Hematopoietic multipotent progenitor cell (in vitro differentiated cells): ENCODE measurements at places on chromosomes 1 and 21. TPM values are rescaled to one million over a fixed set of nuclear protein-coding genes. Genes with fewer than 3 reads are reported as not detected.

PLEKHO1 gene
- 60.1 TPM for total RNA-seq

CSF1 gene
- total RNA-seq = 23.2 TPM

GRCh38 chr1:12469493-12469892 lies 148.5 kb downstream of the DHRS3 start:
- DNase-seq = no peak

DNA sequence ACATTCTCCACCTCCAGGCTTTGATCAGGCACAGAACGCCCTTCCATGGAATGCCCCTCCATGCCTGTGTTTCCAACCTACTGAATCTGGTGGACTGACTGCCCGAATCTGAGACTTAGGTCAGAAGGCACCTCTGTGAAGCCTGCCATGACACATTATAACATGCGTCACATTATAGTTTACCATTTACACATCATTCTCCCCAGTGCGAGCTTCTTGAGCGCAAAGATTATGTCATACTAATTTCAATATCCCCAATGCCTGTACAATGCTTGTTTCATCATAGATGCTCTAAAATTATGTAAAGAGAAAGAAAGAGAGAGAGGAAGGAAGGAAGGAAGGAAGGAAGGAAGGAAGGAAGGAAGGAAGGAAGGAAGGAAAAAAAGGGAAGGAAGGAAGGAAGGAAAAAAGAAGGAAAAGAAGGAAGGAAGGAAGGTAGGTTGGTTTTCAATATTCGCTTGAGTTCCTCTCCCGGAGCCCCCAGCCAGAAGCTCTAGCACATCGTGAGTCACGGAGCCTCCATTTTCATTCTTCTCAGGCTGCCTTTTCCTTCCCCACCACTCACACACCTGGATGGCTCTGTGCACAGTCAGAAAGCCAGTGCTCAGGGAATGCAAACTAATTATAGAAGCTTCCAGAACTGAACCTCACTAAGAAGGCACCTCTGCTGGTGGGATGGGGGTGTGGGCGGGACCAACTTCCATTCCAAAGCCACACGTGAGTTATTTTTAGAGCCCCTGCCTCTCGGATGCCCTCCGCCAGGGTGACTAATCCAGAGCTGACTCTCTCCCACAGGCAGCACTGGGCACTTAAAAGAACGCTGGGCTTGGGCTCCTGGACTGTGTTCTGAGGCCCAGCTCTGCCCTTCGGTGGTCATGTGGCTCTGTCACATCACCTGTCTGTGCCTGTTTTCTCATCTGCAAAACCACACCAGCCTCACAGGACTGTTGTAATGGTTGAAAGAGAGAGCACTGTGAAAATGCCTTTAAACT lies 27.4 kb downstream of the LAMB3 start:
- DNase-seq = no peak

OR2L2 gene
- 3.0 TPM for total RNA-seq

- DNase-seq = no peak
Observed at GRCh38 chr1:222995236-222995580, 147.8 kb downstream of the TLR5 start.

DNA sequence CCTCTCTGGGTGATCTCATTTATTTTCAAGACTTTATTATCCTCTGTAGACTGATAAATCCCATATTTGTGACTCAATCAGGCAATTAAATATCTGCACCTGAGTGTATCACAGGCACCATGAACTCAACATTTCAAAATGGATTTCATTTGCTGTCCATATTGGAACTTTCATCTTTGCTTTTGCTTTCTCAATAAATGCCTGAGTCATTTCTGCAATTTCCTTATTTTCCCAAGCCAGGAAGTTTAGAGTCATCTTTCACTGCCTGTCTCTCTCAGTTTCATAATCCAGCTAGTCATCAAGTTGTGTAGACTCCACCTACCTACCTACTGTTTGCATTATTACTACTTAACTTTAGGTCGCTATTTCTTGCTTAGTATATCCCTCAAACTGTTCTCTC lies 540.9 kb downstream of the LMO4 start:
- DNase-seq = peak; percentile 51

TTLL7 gene
- total RNA-seq = 3.5 TPM

DNA sequence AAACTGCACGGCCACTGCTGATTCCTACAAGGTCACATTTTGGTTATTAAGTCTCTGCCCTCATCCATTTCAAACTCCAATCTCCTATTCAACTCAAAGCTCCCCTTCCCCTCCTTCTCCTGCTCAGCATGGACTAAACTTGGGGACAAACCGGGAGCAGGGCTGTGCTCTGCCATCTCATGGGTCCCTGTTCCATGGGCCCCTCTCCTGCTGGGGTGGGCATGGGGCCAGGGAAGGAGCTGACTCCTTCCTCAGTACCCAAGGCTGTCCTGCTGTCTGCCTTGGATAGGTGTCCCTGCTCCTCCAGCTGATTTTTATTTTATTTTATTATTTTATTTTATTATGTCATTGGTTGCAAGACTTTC lies 27.1 kb downstream of the TNNT2 start:
- DNase-seq = no peak

DNA sequence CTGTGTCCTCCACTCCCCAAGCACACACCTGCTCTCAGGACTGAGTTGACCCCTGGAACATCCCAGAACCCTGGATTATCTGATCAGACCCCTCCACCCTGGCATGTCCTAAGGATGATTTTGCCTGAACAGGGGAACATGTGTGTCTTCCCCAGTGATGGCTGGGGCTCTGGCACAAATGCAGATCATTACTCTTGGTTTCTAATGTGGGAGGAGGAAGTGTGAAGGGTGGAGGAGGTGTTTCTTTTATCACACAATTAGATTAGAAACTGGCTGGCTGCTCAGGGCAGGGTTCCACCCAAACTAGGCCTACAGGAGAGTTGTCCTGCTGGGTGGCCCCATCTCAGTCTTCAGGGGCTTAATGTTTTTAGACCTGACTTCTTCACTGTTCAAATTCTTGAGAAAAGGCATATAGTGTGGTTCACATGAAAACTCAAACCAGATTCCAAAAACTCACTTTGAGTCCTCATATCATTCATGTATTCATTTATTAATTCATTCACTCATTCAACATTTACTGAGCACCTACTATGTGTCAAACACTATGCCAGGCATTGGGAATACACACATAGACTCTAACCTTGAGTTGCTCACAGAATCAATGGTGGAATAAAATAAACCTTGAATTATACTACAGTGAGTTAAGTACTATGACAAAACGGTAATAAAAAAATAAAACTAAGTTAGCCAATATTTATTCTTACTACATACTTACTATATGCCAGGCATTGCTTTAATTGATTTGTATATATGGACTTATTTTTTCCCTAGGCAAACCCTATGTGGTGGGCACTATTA lies 221.8 kb upstream of the JUN start:
- DNase-seq = no peak

- DNase-seq = peak; percentile 74
Observed at GRCh38 chr1:94105957-94106529, 14.9 kb downstream of the ABCA4 start.

- DNase-seq = no peak
Observed at GRCh38 chr1:220824031-220824989, 37.6 kb downstream of the MTARC1 start.

- no peak for DNase-seq
Observed at GRCh38 chr1:1292442-1292779, 12.2 kb downstream of the SCNN1D start.

DNA sequence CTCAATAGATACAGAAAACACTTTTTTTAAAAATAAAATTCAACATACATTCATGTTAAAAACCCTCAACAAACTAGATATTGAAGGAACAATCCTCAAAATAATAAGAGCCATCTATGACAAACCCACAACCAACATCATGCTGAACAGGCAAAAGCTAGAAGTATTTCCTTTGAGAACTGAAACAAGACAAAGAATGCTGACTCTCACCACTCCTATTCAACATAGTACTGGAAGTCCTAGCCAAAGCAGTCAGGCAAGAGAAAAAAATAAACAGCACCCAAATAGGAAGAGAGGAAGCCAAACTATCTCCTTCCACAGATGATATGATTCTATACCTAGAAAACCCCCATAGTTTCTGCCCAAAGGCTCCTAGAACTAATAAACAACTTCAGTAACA lies 46.2 kb upstream of the IVNS1ABP start:
- DNase-seq = no peak

CR1L gene
- under 0.01 TPM for total RNA-seq

NBPF10 gene
- 1.6 TPM for total RNA-seq
